ENCODE measurements at places on chromosomes 1 and 21.

GRCh38 chr1:33656467-33657005, 184.1 kb downstream of the ZSCAN20 start:
- DNase-seq, result no peak

- DNase-seq, result no peak
These were observed 25.2 kb downstream of the VAMP4 start for GRCh38 chr1:171716616-171717015.

DNA sequence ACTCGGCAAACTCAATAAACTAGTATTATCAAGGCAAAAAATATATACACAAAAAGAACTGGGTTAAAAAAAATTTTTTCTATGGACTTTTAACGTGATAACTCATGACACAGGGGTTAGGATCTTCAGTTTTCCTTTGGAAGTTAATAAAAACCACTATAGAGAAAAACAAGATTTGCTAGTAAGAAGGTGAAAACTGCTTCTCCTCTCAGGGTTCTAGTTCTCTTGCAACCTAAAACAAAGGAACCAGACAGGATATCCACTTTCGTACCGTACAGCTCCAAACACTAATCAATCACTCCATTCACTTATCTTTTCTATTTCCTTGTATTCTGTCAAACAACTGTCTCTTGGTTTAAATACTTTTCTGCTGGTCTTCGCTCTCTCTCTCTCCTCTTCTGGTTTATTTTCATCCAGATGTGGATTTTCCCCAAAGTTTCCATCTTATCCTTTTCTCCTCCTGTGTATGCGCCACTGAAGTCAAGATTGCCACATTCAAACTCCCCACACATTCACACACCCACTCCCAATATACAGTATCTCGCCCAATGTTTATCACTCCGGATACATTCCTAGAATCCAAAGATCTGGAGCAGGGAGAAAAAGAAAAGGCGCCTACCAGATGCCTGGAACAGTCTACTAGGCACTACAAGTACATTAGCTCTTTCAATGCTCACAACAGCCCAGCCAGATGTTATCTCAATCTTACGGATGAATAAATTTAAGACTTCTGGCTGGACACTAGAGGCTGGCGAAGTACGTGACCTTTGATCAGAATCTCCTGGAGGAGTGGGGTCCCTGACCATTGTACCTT, 775 bp upstream of the PRPF38B start:
- DNase-seq, result no peak

DNA sequence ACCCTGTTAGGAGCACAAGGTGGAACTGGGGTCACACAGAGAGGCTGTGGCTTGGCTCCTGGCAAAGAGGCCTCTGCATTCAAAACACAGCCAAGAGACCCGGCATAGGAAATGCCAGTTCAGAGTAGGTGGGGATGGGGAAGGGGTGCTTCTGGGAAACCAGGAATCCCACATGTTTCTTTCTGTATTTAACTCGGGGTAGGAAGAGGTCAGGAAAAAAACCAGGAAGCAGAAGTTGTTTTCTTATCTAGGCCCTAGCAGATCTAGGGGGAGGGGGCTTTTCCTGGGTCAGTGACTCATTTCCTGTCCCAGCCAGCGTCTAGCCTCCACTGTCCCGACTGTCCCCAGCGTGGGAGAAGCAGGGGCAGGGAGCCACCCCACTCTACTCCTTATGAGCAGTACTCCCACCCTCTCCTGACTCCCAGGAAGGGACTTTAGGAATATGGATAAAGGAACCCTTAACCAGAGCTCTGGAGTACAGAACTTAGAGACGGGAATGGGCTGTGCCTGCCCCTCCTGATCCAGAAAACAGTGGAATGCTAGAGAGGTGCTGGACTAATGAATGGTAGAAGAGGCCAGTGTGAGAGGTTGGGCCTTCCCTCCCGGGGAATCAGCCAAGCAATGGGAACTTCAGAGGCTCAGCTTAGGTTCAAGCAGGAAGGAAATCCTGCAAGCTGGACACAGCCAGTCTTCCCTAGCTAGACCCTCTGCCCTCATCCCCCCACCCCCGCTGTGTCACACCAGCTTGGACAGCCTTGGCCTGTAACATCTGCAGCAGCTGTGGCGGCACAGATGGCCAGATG, 5.7 kb downstream of the FHL3 start:
- DNase-seq, result no peak

DNA sequence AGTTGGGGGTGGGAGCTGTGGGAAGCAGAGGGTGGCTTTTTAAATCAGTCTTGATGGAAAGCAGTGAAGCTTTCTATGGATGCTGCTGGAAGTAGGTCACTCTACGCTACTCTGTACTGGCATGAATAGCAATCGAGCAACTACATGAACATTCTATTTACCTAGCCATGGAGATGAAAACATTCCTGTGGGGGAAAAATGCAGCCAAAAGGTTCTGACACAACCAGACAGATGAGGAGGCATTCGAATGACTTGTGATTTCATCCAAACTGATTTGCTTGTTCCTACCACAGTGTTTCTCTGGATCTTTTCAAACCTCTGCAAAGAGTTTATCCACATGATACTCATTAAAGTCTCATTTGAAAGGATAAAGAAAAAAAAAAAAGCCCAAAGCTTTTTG, 95.0 kb downstream of the ASTN1 start:
- DNase-seq, result no peak

- DNase-seq, result no peak
These were observed 55.6 kb downstream of the SLX9 start for GRCh38 chr21:44995343-44995941.

DNA sequence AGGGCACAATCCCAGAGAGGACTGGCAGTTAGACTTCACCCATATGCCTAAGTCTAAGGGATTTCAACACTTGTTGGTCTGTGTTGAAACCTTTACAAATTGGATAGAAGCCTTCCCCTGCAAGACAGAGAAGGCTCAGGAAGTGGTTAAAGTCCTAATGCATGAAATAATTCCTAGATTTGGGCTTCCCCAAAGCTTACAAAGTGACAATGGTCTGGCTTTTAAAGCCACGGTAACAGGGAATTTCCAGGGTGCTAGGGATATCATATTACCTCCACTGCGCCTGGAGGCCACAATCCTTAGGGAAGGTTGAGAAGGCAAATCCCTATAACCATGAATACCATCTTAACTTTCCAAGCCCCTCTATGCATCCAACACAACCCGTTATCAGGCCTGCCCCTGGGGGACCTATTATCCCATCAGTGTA, 3.3 kb upstream of the FMO4 start:
- no peak for DNase-seq

- no peak for DNase-seq
These were observed 69.1 kb downstream of the DISC1 start for GRCh38 chr1:231695439-231696255.

- DNase-seq, result no peak
These were observed 5.2 kb upstream of the ERRFI1 start for GRCh38 chr1:8031176-8031785.

- DNase-seq, result no peak
These were observed 228.4 kb upstream of the NRIP1 start for GRCh38 chr21:15293240-15293639.

GRCh38 chr1:14915356-14916054, 238.0 kb upstream of the TMEM51 start:
- DNase-seq, result no peak

DNA sequence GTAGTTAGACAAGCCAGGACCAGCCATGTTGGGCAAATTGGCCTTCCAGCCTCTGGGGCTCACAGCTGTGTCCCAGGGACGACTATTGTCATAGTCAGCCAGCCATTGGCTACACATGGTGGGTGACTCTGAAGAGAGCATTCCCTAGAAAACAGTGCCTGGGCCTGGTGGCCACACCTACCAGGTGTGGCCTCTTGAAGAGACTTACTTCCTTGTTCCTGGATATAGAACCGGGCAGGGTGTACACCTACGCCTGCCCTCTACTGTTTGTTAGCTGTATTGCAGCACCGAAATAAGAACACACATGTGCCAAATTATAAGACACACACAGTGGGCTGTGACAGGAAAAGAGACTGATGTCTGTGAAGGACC, 134.6 kb upstream of the ARHGEF16 start:
- no peak for DNase-seq

- no peak for DNase-seq
These were observed 51.1 kb downstream of the AGPAT3 start for GRCh38 chr21:43916076-43916475.

GRCh38 chr1:26072305-26072704, 4.9 kb upstream of the TRIM63 start:
- no peak for DNase-seq

GRCh38 chr1:182662121-182662890, 22.1 kb downstream of the RGS8 start:
- no peak for DNase-seq

DNA sequence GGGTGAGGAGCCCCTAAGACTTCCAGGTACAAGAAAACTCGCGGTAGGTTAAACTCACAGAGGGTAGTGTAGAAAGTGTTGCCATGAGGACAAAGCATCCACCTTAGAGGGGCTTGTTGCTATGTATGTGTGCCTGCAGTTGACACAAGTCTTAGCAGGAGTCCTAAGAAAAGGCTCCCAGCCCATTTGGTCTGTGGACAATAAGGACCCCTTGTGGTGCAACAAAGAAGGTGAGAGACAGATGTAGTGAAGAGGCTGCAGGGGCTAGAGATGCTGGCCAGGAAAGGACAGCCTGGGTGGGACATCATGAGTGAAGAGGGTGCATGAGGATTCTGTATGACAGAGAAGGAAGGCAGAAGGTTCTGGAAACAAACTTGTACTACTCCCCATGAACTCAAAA, 36.3 kb upstream of the IL10 start:
- no peak for DNase-seq

- DNase-seq, result no peak
These were observed 9.5 kb upstream of the GNPAT start for GRCh38 chr1:231231511-231231910.

DNA sequence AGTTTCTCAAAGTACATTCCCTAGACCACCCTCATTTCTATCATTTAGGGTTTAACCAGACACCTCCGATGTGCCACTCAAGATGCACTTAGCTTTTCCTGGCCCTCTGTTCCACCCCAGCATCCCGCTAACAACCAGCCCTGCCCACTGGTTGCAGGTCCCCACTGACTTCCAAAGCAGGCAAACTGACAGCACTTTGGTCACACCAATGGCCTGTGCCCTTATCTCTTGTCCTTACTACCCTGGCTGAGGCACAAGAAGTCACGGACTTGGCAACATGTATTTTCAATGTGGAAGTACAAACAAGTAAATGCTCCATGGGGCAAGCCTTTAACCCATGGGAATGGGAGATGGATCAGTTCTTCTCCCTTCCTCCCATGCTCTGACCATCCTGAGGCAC, 357.1 kb downstream of the OMA1 start:
- DNase-seq, result no peak

DNA sequence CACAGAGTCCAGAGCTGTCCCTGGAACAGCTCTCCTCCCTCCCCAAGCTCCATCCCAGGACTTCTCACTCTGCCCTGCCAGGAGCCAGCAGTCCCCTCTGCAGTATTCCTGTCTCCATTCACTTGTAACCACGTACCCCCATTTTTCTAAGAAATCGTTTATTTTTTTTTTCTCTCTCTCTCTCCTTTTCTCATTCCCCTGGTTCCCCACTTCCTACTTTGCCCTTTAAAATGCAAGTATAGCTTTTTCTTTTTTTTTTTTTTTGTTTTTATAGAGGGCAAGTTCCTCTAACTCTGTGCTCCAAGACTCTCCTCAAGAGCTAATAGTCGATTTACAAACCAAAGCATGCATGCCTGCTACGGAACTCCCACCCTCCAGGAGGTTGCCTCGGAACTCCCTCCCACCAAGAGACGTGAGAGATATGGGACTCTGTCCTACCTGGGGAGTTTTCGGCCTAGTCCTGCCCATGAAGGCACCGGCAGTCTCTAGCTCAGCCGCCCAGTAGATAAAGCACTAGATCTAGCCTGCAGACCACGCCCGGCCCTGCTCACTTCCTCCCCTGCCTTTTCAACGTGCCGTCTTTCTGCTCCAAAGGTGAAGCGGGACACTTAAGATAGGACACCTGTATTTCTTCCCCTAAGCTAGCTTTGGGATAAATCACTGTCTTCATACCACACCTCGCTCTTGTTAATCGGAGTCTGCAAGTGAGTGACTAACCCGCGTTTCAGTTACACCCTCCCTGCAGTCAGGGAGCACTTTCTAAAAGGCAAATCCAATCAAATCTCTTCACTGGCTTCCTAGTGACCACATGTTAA, 27.7 kb downstream of the TNFRSF9 start:
- no peak for DNase-seq

DNA sequence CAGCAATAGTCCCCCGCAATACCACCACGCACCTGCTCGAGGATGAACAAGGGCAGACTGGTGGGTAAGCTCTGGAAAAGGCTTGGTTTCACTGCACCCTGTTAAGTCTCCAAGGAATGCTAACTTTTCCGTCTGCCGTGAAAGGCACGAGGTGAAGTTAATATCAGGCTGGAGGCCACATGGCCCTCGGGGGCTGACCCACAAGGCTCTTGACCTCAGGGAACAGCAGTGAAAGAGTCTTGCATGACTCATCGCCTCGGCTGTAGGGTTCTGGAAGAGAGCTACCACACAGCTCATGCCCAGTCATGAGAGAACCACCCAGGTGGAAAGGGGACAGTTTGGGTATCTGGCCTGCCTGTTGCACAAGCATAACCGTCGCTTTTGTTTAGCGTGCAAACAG, 24.7 kb downstream of the SCCPDH start:
- DNase-seq, result no peak

GRCh38 chr1:94069919-94070285, 51.0 kb downstream of the ABCA4 start:
- DNase-seq, result no peak

DNA sequence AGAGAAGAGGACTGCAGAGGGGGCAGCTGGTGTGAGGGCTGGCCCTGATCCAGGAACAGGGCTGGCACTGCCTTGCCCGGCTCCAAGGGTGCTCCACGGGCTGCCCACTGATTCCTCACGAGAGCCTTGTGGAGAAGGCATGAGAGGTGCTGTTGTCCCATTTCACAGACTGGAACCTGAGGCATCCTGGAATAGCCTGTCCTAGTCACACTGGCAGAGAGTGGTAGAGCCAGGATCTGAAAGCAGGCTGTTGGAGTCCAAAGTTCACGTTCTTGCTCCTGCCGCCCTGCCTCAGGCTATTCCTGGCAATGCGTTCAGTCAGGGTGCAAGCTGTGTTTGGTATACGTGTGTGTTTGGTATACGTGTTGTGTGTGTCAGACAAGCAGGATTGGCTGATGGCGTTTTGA, 1.8 kb downstream of the RER1 start:
- no peak for DNase-seq

All from activated T-helper 1 cell treated with anti-CD3 and anti-CD28 coated beads, Interleukin-2, amount 50 U/mL, for 16 hours (primary cell).